ENCODE measurements at places on chromosomes 3 and 15. TPM values are rescaled to one million over a fixed set of nuclear protein-coding genes. Genes with fewer than 3 reads are reported as not detected.

GRCh38 chr3:141152801-141153678 is 78.6 kb upstream of the PXYLP1 start:
- DNase-seq: no peak

GRCh38 chr3:197465996-197466549 is 89.7 kb downstream of the BDH1 start:
- DNase-seq: peak; percentile 48

DNA sequence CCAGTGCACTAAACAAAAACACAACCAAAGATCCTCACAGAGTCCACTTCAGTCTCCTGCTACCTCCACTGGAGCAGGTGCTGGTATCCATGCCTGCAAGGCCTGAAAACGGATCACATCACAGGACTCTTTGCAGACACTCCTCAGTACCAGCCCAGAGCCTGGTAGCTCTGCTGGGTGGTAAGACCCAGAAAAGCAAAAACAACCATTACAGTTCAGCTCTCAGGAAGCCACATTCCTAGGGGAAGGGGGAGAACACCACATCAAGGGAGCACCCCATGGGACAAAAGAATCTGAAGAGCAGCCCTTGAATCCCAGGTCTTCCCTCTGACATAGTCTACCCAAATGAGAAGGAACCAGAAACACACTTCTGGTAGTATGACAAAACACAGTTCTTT is 52.5 kb upstream of the PFN2 start:
- DNase-seq: no peak

GRCh38 chr15:88133795-88134194 is 122.7 kb downstream of the NTRK3 start:
- no peak for DNase-seq

DNA sequence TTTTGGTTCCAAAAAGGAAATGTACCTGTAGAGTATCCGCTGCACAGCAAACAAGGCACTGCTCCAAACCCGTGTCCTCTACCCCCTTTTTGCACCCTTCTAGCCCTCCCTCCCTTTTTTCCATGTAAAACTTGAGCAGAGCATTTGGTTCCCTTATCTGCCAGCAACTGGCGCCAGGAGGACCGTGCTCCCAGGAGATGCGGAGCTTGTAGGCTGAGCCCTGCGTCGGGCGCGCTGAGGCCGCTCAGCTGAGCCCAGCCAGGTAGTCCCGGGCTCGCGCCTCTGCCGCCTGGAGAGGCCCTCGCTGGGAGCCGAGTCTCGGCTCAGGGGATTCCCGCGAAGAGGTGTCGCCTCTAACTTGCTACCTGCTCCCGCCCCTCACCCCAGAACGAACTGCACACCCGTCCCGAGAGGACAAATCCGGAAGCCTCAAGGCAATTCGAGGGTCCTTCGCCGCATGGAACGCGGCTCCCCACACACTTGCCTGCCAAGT is 575 bp downstream of the TRPM7 start:
- peak; percentile 58 for DNase-seq

GRCh38 chr15:53675832-53676231 is 83.6 kb downstream of the WDR72 start:
- DNase-seq: no peak

DNA sequence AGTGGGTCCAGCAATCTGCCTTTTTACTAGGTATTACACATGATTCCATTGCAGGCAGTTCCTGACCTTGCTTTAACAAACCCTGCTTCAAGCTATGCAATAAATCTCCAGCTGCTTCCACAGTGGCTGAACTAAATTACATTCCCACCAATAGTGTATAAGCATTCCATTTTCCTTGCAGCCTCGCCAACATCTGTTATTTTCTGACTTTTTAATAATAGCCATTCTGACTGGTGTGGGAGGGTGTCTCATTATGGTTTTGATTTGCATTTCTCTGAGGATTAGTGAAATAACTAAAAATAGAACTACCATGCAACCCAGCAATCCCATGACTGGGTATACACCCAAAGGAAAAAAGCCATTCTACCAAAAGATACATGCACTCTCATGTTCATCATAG is 36.4 kb upstream of the DNAJC13 start:
- DNase-seq: no peak

DNA sequence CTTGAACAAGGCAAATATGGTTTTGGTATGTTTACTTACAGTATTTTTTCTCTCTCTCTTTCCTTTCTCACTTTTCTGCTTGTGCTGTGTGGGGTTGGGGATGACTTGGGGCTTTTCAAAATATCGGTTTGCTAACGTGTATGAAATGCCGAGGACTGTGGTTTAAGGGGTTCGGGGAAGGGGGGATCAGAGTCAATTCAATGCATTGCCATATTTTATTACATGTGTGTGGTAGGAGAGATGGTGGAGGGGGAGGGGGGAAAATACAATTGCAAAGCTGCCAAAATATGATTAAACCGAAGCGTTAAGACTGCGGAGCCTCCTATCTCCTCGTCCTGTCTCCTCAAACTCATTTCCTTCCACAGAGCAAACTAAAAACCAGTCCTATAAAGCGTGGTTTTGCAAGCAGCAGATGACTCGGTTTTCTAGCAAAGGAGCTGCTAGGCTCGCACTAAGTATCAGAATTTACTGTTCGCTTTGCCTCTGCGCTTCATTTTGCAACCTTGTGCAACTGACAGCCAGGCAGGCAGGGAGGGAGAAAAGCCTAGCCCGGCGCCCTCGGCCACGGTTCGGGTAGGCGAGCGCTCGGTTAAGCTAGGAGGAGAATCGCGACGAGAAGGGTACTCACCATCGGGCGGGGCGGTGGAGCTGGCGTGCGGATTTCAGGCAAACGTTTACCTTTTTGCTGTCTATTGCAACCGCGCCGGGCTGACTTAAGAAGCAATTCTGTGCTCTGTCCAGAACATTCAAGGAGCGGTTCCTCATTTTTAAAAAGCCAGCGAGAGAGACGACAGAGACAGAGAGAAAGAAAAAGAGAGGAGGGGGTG is 4.0 kb upstream of the NR2F2 start:
- DNase-seq: peak; percentile 66

Gene AMIGO3
- total RNA-seq: under 0.01 TPM
